ENCODE measurements at places on chromosomes 1 and 21.

DNA sequence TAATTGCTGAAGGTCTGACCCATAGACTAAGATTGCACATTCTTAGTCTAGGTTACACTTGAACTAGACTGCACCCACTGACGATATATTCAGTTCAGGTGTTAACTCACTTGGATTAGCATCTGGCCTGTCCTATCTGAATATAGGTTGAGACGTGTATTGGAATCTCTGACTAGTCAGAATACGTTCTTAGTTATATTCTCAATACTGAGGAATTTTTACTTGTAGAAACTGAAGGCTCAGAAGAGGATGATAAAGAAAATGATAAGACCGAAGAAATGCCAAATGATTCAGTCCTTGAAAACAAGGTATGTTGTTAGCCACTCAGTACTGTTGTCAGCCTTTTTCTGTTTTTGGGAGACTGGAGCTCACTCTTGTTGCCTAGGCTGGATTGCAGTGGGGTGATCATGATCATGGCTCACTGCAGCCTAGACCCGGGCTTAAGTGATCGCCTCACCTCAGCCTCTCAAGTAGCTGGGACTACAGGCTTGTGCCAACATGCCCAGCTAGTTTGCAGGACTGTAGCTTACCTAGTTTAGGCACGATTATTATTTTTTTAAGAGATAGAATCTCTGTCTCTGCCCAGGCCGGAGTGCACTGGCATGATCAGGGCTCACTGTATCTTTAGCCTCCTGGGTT, 10.8 kb downstream of the CCDC17 start:
- DNase-seq: no peak

DNA sequence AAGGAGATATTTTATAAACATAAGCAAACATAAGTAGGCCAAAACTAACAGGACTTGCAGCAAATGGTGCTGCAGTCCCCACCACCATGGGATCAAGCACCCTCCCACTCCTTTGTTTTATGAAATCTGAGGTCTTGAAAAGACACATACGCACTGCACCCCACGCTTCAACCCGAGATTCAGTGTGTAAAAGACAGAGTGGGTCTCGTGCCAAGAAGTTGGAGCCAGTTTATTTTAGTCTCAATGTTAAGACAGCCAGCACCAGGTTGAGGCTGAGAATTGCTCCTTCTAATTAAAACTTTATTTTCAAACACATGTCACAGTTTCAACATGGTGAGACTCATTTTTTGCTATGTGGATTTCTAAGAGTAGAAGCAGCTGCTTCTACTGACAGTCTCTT, 139.1 kb upstream of the TIAM1 start:
- no peak for DNase-seq

DNA sequence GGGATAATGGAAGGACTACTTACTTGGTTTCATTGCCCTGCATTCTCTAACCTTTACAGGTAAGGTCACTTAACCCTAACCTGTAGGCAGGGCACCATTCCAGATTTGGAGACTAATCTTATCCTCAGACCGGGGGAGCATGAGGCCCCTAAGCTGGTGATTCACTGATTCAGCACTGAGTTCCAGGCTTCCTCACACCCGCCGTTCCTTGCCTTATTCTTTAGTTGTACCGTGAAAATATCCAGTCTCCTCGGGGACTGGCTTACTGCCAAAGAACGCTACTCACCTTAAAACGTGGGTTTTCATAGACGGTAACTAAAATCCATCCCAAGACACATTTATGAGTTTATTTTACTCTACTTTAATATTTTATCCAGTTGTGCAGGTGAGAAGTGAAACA, 44.3 kb upstream of the COL24A1 start:
- DNase-seq: no peak

- no peak for DNase-seq
Observed at GRCh38 chr1:58942759-58943191, 158.9 kb upstream of the JUN start.

- DNase-seq: no peak
Observed at GRCh38 chr1:167617153-167618147, 12.6 kb upstream of the RCSD1 start.

- DNase-seq: no peak
Observed at GRCh38 chr1:54271341-54271740, 71.4 kb downstream of the MRPL37 start.

- no peak for DNase-seq
Observed at GRCh38 chr1:228647523-228648444, 87.5 kb upstream of the RHOU start.

DNA sequence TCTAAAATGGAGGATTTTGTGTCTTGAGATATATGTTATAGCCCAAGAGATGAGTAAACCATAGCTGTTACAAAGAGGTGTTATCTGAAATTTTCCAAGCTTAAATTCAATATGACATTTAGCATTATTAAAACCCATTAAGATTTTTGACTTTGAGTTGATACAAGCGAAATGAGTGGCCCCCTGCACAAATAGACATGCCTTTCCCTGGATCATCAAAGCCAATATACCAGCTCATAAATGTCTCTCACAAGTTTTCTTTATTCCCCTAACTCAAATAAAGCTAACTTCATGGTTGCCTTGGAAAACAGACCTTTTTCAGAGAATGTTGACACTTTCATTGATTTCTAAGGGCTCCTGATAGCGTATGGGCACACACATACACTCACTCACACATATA, 55.5 kb upstream of the TIAM1 start:
- no peak for DNase-seq

GRCh38 chr21:15472108-15473040, 257.4 kb upstream of the USP25 start:
- DNase-seq: no peak

DNA sequence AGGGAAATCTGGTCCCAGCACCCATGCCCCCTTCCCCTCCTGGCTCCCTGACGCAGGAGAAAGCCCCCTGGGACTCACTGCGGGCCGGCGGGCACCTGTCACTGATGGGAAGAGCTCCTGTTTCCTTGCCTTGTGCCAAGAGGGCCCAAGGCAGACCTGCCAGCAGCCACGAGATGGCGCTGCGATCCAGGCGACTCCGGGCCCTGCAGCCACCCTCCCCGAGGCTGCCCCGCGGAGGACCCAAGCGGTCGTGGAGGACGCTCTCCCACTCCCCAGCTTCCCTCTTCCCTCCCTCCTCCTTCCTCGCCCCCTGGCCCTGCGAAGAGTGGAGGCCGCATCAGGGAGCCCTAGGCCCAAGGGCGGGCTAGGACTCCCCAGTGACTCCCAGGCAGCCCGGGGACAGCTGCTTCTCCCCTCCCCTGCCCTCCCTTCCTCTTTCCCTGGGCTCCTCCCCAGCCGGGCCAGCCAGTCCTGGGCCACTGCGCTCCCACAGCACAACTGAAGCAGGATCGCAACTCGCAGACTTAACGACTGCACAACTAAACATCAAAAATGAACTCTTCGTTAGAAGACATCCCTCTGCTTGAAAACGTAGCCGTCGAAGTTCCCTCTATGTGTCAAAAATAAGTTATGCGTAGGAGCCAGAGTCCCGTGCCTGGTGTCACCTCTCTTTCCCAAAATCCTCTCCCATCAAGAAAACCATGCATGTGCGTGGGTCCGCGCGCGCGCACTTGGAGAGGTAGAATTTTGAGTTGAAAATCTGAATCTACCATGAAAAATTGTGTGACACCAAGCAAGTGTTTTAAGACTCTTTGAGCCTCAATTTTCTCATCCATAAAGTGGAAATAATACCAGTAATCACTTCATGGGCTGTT, 34.2 kb downstream of the BATF3 start:
- DNase-seq: peak; percentile 73

DNA sequence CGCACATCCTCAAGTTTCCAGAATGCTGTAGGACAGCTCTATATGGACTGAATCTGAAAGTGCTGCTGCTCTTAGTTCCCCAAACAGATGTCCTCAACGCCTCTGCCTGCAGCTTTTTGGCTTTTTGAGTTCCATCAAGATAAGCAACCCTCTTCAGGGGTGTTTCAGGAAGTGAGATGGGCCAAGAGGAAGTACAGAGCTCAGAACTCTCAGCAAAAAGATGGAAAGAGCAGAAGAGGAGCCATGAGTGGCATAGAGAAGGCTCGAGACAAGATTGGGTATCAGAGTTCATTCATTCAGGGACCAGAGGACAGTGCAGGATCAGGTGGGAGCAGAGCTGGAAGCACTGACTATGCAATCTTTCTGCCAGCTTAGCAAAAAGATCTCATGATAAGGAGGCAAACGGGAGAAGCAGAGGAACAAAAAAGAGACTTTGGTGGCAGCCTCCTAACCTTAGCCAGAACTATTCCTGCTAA, at the start of the genes ADORA3 and TMIGD3:
Gene ADORA3 (minus strand): TSS at position 49 of the 476 bp plus-strand sequence. CDS start 279 bp downstream, outside the sequence.
Gene TMIGD3 (minus strand): TSS at position 49 of the 476 bp plus-strand sequence. CDS start 279 bp downstream, outside the sequence.
- DNase-seq: no peak

DNA sequence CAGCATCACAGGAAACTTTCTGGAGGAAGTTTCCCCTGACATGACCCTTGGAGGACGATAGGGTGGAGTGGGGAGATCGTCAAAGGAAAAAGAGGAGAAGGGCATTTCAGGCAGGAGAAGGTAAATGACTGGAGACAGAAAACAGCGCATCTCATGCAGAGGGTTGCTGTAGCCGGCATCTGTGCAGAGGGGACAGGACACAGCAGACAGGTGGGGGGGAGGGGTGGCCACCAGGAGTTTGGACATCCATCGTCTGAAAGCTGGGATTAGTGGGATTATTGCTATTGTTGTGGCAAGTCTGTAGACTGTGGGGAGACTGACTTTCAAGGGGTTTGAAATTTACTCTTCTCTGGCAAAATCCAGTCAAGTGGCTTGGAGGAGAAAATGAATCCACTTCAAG, 463.9 kb downstream of the OMA1 start:
- DNase-seq: no peak

- no peak for DNase-seq
Observed at GRCh38 chr1:165344198-165344597, 12.3 kb downstream of the LMX1A start.

DNA sequence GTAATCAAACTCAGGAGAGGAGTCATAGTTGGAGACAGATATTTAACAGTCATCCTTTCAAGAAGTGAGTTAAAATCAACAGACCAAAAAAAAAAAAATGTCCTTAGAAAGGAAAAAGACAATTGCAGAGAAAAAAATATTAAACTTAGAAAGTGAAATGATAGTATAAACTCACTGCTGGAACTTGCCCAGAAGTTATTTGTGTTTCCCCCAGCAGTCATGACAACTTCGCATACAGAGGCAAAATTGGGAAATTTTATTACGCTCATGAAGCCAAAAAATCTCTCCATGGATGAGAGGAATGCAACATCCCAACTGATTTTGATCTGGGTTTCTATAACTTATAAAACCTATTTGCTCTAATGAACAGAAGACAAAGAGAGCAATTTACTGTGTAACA, 198.2 kb downstream of the LRRC7 start:
- DNase-seq: no peak

DNA sequence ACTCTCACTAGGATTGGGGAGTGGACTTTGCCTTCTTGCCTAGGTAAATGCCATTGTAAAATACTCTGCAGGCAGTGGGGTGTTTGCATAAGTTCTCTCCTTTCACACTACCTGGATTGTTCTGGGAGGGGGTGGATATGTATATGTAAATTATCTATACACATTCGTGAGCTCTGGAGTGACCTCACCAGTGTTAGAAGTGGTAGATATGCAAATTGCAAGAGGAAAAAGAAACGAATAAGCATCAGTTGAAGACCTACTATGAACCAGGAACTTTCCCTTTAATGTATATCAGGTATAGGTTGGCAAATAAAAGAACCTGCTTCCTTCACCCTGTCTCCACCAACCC, 1.5 kb upstream of the ARHGEF11 start:
- DNase-seq: no peak

GRCh38 chr1:39360731-39361130, 130.7 kb upstream of the BMP8A start:
- no peak for DNase-seq

- DNase-seq: no peak
Observed at GRCh38 chr1:7352364-7352763, 418.7 kb upstream of the VAMP3 start.

DNA sequence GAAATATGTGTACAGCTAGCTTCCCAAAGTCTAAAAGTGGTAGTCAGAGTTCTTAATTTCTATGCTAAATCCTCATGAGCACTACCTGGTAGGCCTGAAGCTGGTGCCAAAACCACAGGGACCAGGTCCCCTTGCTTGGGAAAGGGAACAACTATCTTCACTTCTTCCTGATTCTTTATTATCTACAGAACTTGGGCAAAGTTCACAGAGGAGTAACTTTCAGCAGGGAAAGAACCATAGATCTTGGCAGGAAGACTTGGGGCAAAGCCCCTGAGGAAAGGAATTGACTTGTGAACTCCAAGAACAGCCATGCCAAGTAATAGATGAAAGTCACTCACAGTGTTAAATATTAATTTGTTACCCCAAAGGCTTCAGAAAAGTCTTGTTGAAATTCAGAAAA, 193.0 kb downstream of the ZC3H11B start:
- DNase-seq: no peak

GRCh38 chr1:15848929-15849774, 1.6 kb downstream of the SPEN start:
- no peak for DNase-seq

DNA sequence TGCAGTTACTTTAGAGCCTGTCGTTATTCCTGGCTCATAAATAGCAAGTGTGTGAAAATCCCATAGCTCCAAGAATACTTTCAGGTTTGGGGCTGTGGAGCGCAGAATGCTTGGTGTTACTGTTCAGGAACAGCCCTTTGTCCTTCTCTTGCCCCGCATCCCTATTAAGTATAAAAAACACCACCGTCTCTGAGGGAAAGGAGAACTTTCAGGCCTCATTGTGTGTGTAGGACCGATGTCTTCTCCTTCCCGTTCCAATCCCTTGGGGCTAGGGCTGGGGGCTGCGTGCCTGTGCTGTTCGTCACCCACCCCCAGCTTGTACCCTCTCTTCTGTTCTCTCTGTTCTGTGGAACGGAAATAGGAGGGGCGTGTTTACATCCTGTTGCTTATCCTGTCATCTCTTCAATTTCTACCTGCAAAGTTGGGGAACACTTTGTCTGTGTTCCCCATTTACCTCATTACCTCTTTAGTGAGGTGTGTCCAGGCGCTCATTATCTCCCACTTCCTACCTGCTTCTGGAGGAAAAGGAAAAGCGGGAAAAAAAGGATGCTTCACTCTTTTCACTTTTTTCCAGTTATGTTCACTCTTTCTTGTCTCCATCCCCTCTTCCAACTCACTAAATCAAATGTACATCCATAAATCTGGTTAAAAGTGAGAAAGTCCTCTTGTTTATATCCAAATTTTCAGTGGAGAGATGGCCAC, 788 bp upstream of the TXNIP start:
- peak; percentile 24 for DNase-seq

DNA sequence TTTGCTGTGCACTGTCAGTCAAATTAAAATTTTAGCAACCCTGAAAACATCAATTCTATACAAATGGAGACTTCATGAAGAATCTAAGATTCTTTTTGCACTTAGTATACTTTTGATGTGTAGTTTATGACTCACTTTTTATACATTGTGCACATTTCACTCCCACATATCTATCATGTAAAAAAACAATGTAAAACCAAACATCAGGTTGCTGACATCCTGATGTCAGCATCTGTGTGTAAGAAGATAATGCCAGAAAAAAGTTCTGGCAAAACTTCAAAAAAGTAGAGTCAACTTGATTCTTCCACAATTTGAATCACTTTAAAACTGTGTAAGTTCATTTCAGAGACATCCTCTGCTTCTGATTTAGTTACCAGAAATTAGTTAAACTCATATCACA, 115.7 kb downstream of the CENPF start:
- DNase-seq: no peak

GRCh38 chr1:198969981-198970380, 331.1 kb downstream of the PTPRC start:
- no peak for DNase-seq
